ENCODE measurements at places on chromosomes 7 and 10.

DNA sequence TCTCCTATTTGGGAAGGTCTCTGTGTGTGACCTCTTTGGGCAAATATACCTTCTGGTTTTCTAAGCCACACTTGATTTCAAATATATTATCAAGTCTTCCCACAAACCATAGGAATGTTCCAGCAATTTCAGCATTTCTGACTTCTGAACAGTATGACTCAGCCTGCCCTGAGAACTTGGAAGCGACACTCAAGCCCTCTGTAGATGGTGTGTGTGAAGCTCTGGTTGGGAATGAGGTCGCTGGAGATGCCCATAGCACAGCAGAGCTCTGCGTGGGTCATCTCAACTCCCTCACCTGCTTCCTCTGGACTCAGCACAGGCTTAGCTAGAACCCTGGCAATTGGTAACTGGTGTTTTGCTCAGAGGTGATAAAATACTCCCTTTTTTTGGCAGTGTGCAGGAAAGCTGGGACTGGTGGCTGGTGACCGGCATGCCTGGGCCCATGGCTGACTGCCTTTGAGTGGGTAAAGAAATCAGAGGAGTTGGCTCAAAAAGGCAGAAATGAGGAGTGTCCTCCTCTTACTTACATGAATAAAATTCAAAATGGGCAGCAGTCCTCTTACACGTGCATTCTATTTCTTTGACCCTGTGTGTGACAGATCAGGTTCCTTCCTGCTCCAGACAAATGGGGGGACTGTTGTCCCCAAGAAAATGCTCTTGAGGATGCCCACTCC is 87.5 kb upstream of the NRP1 start:
- DNase-seq, result no peak

DNA sequence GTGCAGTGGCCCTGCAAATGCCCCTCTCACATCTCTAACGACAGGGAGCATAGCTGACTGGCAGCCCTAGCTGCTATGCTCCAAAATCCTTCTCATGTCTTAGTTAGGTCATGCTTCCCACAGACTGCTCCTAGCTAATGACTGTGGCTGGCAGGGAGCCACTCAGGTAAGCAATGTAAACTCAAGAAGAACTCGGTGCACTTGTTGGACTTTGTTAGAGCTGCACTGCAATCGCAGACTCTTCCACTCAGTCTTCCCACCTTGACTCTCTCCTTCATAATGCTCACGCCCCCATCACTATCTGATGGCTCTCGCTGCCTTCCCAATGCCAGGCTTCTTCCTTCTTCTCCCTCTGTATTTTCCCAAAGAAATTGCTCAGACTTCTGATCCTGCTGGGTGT is 24.0 kb downstream of the OR9A2 start:
- no peak for DNase-seq

- DNase-seq, result no peak
These were observed 256.9 kb downstream of the MDFIC start for GRCh38 chr7:115178835-115179234.

- DNase-seq, result no peak
These were observed 268.3 kb downstream of the GRID1 start for GRCh38 chr10:86098187-86098881.

GRCh38 chr10:58360412-58361004 is 24.7 kb upstream of the TFAM start:
- no peak for DNase-seq

DNA sequence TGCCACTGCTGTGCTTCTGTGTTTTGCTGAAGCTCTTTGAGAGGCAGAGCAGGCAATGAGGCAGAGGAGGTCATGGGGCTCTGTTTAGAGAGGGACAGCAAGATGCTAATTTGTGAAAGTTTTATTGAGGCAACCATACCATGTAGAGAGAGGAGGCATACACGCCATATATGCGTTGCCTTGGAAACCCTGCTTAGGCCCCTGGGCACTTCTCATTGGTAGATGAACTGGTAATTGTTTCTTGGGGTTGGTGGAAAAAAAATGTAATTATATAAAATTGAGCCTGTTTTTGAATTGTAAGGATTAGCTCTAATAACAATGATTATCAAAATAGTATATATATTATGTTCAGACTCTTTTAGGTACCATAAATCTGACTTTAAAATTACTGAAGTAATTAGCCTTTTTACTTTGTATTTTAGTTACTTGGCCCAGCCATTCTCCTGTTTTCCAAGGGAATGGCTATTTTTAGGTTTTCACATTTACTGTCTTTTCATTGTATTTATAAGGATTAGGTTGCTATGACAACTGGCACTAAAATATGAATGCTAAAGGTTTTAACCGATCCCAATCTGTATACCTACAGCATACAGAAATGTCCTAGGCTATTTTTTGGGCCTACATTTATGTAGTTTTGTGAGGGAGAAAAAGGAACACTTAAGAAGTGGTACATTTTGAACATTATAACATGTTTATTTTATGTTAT is 52.4 kb downstream of the BZW2 start:
- DNase-seq, result no peak

DNA sequence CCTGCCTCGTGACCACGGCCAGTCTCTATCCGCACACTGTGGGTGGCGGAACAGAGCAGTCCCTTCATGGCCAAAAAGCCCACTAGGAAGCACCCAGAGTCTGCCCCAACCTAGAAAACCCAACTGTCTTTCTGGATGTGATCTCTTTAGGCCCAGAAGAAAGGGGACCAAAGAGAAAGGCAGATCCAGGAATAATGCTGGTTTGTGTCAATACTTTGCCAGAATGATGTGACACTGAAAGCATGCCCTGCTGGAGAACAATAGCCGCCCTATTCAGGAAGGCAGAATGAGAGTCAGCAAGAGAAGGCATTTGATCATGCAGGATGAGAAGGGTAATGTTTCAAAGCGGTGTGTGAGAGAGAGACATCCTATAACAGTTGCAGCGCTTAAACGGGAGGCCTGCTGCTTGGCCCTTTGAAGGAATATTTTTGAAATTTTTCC is 274.7 kb downstream of the USP6NL start:
- DNase-seq, result no peak

- DNase-seq, result no peak
These were observed 12.6 kb upstream of the ARL4A start for GRCh38 chr7:12674861-12675260.

- no peak for DNase-seq
These were observed 37.6 kb downstream of the RHOBTB1 start for GRCh38 chr10:60906411-60906810.

DNA sequence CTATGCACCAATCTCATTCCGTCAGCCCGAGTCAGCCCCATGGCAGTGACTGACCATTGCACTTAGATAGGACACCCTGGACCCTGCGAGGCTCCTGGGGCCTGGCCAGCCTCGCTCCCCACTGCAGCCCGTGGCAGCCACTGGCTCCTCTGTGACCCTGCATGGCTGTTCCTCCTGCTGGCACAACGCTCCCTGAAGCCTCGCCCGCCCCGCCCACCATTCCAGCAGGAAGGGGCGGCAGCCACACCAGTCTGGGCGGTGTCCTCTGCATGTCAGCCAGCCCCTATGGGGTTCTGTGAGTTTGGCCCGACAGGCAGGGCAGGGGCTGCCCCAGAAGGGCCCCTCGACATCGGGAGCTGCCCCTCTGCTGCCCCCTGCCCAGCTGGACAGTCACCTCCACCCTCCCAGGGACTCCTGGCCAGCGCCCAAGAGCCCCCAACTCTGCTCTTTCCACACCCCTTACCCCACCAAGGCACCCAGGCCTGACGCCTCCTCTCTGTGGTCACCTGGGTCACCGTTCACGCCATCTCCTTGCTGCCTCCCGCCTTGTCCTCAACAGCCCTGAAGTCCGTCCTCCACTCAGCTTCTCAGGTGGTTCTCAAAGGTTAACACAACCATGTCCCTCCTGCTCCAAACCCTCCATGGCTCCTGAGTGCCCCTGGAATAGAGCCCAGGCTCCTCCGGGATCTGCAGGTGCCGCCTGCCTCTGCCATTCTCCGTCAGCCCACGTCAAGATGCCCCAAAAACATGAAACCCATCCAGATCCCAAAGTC is 103.5 kb downstream of the MICALL2 start:
- no peak for DNase-seq

- no peak for DNase-seq
These were observed 107.6 kb downstream of the KCNMA1 start for GRCh38 chr10:77530011-77530410.

DNA sequence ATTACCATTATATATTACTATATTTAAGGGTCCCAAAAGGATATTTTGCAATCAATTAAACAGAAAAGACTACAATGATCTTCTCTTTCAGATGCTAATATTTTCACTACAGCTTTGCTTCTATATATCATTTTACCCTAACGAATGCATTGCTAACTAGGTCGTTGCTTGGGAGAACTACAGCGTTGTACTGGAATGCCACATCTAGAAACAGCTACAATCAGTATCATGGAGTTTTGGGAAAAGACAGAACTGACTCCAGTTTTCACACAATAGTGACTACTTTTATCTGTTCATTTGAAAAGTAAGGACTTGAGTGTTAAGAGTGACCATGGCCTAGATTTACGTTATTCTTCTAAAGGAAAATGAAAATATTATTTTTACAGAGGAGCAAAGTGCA is 38.5 kb downstream of the LRRN3 start:
- DNase-seq, result no peak

- no peak for DNase-seq
These were observed 46.3 kb downstream of the CDH23 start for GRCh38 chr10:71442859-71443570.

- no peak for DNase-seq
These were observed 14.2 kb downstream of the CYP26A1 start for GRCh38 chr10:93087846-93088245.

GRCh38 chr7:71659622-71660021 is 527.7 kb downstream of the GALNT17 start:
- DNase-seq, result no peak

DNA sequence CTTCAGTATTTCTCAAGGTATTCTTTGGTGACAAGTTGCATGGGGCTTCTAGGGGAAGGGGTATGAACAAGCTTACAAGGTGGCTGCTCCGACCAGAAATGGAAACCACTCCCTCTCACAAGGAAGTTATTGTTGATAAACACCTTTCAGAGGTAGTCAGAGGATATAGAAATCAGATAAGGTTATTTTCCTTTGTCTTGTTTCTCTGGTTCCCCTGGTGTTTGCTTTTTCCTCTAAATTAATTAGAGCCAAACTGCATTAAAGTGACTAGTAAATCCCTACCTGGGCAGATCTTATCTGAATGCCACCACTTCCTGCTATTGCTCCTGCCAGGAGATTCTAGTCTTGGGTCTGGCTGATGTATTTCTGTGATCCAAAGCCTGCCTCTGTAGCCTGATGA is 725.4 kb downstream of the INHBA start:
- DNase-seq, result no peak

- no peak for DNase-seq
These were observed 252.3 kb downstream of the GATA3 start for GRCh38 chr10:8306685-8307364.

- no peak for DNase-seq
These were observed 92.1 kb downstream of the FOXL3 start for GRCh38 chr7:382043-382400.

DNA sequence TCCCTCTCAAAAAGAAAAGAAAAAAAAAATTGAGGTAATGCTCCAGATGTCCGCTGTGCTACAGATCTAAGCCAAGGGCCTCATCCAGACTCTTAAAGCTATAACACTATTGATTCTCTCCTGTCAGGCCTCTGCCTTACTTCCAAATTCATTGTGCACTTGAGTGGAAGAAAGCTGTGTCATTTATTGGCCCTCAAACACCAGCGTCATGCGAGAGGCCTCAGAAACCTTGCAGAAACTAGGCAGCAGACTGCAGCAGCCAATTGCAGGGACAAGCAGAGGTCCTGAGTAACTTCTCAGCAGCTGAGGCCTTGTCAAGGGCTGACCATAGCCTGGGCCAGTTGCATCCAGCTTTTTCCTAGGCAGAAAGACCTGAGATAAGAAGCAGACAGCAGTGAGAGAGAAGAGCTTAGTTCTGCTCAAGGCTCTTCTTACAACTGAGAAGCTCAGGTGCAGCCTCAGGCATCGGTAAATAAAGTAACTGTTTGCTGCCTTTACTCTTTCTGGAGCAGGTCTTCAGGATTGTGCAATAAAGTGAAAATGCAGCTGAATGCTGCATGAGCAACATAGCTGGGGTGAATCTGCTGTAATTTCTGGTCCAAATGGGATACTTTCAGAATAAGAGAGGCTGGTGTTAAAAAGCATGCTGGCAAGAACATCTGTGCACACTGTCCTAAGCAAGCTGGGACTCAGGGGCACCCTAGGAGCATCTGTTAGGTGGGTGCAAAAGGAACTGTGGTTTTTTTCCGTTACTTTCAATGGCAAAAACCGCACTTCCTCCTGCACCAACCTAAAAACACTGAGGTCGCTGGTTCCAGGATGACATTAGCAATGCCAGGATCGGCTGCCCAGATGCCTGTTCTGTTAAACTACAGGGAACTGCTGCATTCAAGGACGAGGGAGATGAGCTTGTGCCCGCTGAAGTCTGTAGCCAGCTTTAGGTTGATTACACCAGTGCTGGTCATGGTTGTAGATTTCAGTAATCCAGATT is 181.8 kb upstream of the PFKP start:
- DNase-seq, result no peak

GRCh38 chr7:32390210-32390609 is 100.0 kb downstream of the LSM5 start:
- no peak for DNase-seq

DNA sequence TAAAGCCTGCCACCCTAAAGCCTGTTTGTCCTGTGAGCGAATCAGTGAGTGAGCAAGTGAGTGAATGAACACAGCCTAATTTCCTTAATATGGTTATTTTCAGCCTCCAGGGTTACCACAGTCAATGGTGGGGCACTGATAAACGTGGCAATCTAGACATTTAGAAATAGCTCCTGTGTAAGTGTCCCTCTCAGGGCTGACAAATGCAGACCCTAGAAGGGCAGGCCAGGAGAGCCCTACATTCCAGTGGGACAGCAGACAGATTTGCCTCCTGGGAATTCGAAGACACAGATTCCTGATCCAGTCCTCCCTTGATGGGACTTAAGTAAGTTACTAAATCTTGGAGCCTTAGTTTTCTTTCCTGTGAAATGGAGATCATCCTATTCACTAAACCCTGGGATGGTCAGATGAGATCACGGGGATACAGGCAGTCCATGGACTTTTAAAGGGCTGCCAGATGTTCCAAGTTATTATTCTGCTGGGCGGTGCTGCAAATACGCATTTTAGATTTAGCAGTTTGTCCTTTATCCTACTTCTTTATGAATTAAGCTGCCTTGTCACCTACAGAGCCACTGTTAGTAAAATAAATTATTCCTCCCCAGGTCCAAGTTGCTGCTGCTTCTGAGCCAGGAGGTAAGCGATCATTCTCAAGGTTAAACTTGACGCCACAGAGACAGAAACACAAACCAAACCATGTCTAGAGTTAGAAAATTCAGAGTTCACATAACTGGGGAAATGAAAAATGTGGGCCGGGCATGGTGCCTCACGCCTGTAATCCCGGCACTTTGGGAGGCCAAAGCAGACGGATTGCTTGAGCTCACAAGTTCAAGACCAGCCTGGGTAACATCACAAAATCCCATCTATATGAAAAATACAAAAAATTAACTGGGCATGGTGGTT is 54.8 kb upstream of the TM9SF3 start:
- no peak for DNase-seq
